ENCODE measurements at places on chromosomes 5 and 9. TPM values are rescaled to one million over a fixed set of nuclear protein-coding genes. Genes with fewer than 3 reads are reported as not detected.

Gene ABCA2
- 28.7 TPM for total RNA-seq

GRCh38 chr5:1437226-1437829, 7.9 kb downstream of the SLC6A3 start:
- DNase-seq: no peak
- H3K27ac ChIP-seq: no peak overlapping the region
- peaks cover 5% of the 10 kb centered on the region for H3K27me3 ChIP-seq
- H3K4me3 ChIP-seq: no peak overlapping the region
- H3K36me3 ChIP-seq: no peaks in the 10 kb centered on the region
- no peaks in the 10 kb centered on the region for H3K4me1 ChIP-seq

DNA sequence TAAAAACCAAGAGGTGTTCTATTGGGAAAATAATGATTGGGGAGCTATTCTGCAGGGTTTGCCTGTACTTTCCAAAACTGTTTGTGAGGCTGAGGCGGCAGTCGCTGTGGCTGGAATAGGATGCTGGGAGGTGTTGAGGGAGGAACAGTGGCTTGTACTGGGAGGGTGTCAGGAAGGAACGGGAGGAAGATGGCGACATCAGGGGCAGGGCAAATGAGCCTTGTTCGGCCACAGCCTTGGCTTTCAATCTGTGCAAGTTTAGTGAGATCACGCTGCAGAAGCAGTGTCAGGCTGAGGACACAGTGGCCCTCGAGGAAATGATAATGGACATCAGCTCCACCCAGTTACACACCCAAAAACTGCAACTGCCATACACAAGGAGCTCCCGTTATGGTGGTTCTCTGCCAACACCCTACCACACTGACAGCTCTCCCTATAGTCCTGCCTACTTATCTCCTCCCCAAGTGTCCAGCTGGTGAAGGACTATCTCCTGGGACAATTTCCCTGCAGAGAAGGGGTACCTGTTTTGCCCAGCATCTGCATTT, 27.3 kb downstream of the KIF2A start:
- H3K4me3 ChIP-seq: no peak overlapping the region
- no peak for DNase-seq
- H3K27me3 ChIP-seq: no peaks in the 10 kb centered on the region

- no peaks in the 10 kb centered on the region for H3K27me3 ChIP-seq
- H3K36me3 ChIP-seq: no peaks in the 10 kb centered on the region
- DNase-seq: no peak
- H3K4me3 ChIP-seq: no peak overlapping the region
Measured at GRCh38 chr5:175638305-175638704, 19.6 kb upstream of the HRH2 start.

Gene ROR2
- total RNA-seq: 4.0 TPM

DNA sequence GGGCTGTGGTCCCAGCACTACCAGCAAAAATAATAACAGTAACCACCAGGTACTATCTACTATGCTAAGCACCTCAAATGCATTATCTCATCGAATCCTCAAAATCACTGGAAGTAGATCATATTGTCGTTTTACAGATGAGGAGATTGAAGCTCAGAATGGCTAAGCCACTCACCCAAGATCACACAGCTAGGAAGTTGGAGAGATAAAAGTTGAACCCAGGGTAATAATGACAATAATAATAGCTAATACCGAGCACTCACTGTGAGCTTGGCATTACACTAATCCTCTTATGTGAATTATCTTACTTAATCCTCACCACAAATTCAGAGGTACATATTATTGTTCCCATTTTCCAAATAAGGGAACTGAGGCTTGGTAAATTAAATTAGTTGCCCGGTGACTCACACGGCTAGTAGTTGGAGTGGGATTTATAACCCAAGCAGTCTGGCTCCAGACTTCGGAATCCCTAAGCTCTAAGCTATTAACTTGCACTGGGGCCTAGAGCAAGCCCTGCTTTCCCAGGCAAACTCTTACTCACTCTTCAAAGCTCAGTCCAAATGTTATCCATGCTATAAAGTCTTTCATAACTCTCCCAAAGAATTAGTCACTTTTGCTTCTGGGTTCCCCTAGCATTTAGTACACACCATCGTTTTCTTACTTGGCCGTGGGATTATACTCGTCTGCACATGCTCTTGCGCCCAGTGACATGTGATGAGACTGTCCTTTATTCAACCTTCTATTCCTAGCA, 3.8 kb downstream of the ARSI start:
- peaks cover 17% of the 10 kb centered on the region for H3K4me1 ChIP-seq
- H3K4me3 ChIP-seq: no peak overlapping the region
- no peak for DNase-seq
- H3K36me3 ChIP-seq: no peaks in the 10 kb centered on the region

- no peaks in the 10 kb centered on the region for H3K36me3 ChIP-seq
- H3K4me1 ChIP-seq: no peaks in the 10 kb centered on the region
- no peak overlapping the region for H3K4me3 ChIP-seq
- H3K27me3 ChIP-seq: no peaks in the 10 kb centered on the region
- no peak for DNase-seq
Measured at GRCh38 chr5:130018641-130019040, 114.4 kb downstream of the CHSY3 start.

DNA sequence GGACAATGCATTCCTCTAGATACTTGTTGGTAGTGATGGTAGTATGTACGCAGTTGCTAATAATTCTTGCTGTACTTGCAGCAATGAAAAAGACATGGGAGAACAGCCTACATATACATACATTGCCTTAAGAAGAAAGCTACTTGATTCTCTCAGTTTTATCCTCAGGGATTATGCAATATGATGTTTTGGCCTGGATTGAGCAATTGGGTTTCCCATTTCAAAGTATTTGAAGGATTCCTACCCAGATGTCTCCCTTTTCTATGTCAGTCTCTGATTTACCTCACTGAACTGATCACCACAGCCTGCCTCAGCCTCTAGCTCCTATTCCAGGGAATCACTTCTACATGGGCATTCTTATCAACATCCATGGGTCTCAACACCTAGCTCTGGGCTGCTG, 210.1 kb upstream of the CDH10 start:
- no peak overlapping the region for H3K27ac ChIP-seq
- no peaks in the 10 kb centered on the region for H3K4me1 ChIP-seq
- no peak for DNase-seq
- H3K27me3 ChIP-seq: no peaks in the 10 kb centered on the region

Gene ITGA2
- 4.4 TPM for total RNA-seq

Gene ZNF883
- 2.6 TPM for total RNA-seq

- H3K27me3 ChIP-seq: no peaks in the 10 kb centered on the region
- H3K36me3 ChIP-seq: no peaks in the 10 kb centered on the region
- no peak overlapping the region for H3K4me3 ChIP-seq
- no peak overlapping the region for H3K27ac ChIP-seq
- no peak for DNase-seq
Measured at GRCh38 chr5:131749138-131749537, 47.7 kb downstream of the FNIP1 start.

Gene SNX24
- 19.1 TPM for total RNA-seq

DNA sequence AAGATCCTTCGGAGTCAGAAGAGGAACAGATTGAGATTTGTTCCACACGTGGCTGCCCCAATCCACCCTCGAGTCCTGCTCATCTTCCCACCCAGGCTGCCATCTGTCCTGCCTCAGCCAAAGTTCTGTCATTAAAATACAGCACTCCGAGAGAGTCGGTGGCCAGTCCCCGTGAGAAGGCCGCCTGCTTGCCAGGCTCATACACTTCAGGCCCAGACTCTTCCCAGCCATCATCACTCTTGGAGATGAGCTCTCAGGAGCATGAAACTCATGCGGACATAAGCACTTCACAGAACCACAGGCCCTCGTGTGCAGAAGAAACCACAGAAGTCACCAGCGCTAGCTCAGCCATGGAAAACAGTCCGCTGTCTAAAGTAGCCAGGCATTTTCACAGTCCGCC, 85.9 kb downstream of the GOLPH3 start:
- H3K36me3 ChIP-seq: no peaks in the 10 kb centered on the region
- H3K4me1 ChIP-seq: no peaks in the 10 kb centered on the region
- no peak for DNase-seq
- H3K4me3 ChIP-seq: no peak overlapping the region
- no peaks in the 10 kb centered on the region for H3K27me3 ChIP-seq
- H3K27ac ChIP-seq: no peak overlapping the region

DNA sequence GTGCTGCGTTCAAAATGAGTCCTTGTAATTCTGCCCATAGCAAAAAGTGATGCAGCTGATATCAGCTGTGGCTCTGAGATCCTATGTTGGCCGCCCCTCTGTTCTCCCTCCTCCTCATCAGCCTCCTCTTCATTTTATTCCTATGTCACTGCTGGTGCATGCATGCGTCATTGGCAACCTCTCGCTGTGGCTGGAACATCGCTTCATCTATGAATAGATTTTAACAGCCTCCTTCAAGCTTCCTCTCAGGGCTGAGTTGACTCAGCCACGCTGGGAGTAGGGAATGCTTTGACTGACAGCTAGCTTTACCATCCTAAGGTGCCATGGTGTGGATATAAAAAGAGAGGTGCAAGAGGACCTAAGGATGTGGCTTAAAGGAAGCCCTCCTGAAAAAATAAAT, 303.5 kb downstream of the PLK2 start:
- H3K27ac ChIP-seq: no peak overlapping the region
- H3K36me3 ChIP-seq: no peaks in the 10 kb centered on the region
- H3K4me3 ChIP-seq: no peak overlapping the region
- H3K27me3 ChIP-seq: no peaks in the 10 kb centered on the region

GRCh38 chr5:150487199-150488061, 20.5 kb upstream of the NDST1 start:
- peaks cover 65% of the 10 kb centered on the region for H3K4me1 ChIP-seq
- no peaks in the 10 kb centered on the region for H3K27me3 ChIP-seq
- peak overlapping the region; percentile 39 for H3K4me3 ChIP-seq
- H3K27ac ChIP-seq: peak overlapping the region; percentile 86

- no peak overlapping the region for H3K27ac ChIP-seq
- H3K27me3 ChIP-seq: no peaks in the 10 kb centered on the region
- no peaks in the 10 kb centered on the region for H3K36me3 ChIP-seq
- no peaks in the 10 kb centered on the region for H3K4me1 ChIP-seq
- no peak overlapping the region for H3K4me3 ChIP-seq
Measured at GRCh38 chr5:165201771-165202518, 1696.5 kb downstream of the MAT2B start.

DNA sequence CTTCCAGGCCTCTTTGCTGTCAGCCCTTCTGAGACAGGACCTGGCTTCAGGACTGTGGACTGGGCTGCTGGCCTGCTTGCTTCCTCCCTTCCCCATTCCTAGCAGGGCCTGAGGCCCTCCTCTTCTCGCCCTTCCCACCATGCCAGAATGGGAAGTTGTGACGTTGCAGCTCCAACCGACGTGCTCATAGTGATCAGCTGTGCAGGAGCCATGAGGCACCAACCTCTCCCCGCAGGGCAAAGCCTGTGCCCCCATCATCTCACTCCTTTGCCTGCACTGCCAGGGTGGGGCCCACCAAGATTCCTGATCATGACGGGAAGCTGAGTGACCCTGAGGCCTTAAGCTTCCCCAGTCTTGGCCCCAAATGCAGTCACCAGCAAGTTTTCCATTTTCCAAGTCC, 45.1 kb upstream of the GARNL3 start:
- peaks cover 8% of the 10 kb centered on the region for H3K4me1 ChIP-seq
- H3K36me3 ChIP-seq: no peaks in the 10 kb centered on the region
- no peak overlapping the region for H3K27ac ChIP-seq

DNA sequence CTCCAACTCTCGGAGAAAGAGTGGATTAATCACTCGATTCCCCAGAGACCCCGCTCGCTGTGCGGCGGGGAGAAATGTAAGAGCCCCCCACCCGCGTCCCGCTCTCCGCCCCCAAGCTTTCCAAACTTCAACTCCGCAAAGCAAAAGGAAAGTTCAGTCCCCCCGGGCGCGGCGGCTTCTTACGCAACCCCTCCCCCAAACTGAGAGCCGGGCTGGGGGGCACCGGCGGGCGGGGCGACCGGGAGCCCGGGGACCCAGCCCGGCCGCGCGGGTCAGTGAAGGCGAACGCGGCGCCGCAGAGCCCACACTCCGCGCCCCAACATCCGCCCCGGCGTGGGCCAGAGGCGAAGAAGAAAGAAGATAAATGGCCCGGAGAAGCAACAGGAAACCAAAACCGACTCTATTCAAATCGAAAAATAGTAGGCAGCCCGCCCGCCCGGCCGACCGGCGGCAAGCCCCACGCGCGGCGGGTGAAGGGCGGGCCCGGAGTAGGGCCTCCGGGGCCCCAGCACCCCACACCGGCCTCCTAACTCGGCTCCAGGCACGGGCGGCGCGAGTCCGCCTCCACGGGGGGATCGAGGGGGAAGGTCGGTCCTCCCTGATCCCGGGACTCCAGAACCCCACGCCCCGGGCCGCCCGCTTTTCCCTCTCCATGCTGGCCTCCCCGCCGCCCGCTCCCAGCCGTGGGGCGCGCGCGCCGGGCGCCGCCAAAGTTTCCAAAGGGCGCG, 720 bp downstream of the NOTCH1 start:
- H3K27ac ChIP-seq: peak overlapping the region; percentile 99
- H3K4me1 ChIP-seq: peaks cover 77% of the 10 kb centered on the region
- no peak for DNase-seq

DNA sequence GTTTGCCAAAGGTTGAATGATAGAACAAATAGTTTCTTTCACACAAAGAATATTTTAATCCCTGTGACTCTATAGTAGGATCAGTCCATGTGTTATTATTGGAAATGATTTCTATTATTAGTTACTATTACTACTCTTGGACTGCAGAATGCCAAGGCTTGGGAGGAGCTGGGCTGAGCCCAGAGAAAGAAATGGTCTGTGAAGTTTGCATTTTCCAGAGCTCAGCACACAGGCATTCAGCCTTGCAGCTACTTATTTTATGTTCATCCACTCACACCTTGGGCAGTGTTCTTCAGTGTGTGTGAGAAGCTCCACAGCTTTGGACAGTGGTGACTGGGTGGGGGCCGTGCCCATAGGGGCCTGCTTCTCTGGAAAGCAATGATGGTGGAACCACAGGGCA, 583.1 kb downstream of the CCDC171 start:
- no peak overlapping the region for H3K27ac ChIP-seq
- DNase-seq: no peak
- no peaks in the 10 kb centered on the region for H3K27me3 ChIP-seq
- H3K36me3 ChIP-seq: no peaks in the 10 kb centered on the region

Gene RETREG1
- total RNA-seq: 11.9 TPM
